ENCODE measurements at places on chromosomes 4 and X.

GRCh38 chr4:48509543-48509942 is 19.5 kb downstream of the ZAR1 start:
- DNase-seq: no peak

GRCh38 chr4:82667761-82668480 is 106.1 kb upstream of the TMEM150C start:
- DNase-seq: no peak

DNA sequence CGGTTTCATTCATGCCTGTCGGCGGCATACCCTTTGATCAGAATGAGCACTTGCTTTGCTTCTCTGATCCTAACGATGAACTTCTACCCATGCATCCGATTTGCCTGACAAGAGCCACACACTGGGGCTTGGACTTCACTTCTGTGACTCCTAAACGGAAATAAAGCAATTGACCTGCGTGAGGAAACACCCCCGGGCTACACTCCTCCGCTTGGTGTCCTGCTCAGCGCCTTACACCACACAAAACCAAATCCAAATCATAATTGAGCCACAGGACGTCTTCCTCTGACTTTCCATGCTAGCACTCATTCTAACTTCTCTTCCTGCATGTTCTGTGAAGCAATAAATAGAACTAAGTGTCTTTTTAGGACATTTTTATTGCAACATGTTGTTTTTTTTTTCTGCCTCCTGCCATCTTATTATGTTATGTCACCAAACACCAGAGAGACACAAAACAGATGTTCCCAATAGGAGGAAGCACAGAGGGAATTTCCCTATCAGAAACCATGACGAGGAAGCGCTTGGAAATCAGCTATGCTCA is 110.8 kb upstream of the FAM9B start:
- no peak for DNase-seq

DNA sequence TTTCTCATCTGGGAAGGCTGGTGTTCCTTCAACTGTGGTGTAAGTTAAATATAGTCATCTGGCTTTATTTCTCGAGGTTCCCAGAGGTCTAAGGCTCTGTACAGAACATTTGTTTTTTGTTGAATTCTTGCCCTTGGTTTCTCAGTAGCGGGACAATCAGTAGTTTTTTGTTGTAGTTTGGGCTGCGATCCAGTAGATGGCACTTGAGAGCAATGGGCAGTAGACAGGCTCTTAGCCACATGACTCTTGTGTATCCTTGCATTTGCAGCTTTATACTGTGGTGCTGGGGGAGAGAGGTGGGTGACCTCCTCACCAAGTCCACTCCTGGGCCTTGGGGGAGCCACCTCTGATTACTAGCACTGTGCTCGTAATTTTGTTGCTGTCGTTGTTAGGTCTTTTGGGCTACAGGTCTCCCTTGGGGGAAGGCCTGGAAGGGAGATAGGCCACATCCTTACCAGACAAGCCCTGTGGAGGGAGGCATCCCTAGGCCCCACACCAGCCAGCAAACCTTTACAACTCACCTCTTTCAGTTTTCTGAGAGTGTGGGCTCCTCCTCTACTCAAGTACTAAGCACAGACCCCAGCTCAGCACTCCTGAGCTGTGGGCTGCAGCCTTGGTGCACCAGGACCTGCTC is 8.1 kb downstream of the ETDB start:
- no peak for DNase-seq

- no peak for DNase-seq
Measured at GRCh38 chrX:70497026-70497425, 52.4 kb downstream of the DLG3 start.

DNA sequence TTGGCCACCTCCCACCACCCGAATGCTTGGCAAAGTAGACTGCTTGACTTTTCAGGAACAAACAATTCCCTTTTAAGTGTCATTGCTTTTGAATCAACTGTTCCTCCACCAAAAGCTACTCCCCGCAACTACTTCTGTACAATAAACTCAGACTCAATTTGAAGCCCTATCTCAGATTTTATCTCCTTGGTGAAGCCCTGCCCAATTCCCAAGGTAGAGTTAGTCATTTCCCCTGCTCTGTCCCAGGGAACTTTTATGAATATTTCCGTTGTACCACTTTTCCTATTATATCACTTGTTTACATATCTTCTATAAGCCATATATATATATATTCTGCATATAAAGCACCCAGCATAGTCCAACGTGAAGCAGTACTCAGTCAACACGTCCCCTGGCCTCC is 102.8 kb downstream of the C4orf51 start:
- no peak for DNase-seq

DNA sequence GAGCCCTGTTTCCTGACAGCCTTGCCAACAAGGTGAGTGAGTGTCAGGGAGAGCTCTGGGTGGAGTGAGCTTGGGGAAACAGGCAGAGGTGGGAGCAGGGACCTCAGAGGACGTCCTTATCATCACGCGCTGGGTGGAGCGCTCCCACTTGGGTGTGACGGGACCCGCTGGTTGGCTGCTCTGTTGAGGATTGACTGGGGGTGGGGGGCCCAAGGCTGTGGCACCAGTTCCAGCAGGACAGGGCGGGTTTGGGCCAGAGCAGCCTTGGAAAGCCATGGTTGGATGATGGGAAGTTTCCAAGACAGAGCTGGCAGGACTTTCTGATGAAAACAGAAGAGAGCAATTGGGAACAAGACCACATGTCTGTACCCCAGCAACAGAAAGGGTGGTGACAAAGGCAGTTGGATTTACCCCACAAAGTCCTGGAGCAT is 3.0 kb upstream of the PCGF3 start:
- no peak for DNase-seq

DNA sequence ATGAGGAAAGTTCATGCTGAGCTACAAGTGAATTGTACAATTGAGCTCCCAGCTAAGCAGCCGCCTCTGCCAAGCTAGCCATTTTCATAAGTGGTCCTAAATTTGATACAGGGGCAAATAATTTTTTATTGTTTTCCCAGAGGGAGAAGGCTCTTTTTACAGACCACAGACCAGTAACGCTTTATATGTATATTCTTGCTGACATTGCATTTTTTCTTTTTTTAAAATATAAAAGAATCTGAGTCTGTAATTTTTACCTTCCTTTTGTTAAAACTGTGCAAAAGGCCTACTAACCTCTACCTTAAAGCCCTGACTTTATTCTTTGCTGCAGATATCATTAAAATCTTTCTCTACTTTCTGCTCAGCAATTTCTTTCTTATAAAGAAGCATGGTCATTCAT is 501.2 kb upstream of the INTU start:
- no peak for DNase-seq

DNA sequence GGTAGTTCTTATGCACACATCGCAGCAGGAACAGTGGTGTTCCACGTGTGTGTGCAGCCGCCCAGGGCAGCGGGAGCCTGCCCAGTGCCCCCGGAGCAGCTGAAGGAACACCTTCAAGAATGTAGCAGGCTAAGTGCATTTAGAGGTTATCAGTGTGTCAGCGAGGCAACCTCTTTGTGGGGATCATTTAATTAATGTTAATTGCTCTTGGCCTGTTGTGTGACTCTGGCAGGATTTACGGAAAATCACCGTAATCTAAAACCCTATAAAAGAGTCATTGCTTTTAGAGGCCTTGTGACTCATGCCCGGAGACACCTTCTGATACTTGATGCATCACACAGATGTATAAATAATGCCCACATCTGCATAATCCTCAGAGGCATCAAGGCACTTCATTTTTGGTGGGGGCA is 47.3 kb upstream of the GATB start:
- no peak for DNase-seq

- peak; percentile 26 for DNase-seq
Measured at GRCh38 chr4:82430964-82431745, 765 bp downstream of the ENOPH1 start.

GRCh38 chrX:148573119-148573518 is 72.7 kb downstream of the AFF2 start:
- no peak for DNase-seq

- no peak for DNase-seq
Measured at GRCh38 chrX:25156323-25156722, 140.6 kb upstream of the ARX start.

- DNase-seq: peak; percentile 60
Measured at GRCh38 chr4:99945718-99946355, 581 bp downstream of the DNAJB14 start.
